ENCODE measurements at places on chromosomes 11 and 22.

DNA sequence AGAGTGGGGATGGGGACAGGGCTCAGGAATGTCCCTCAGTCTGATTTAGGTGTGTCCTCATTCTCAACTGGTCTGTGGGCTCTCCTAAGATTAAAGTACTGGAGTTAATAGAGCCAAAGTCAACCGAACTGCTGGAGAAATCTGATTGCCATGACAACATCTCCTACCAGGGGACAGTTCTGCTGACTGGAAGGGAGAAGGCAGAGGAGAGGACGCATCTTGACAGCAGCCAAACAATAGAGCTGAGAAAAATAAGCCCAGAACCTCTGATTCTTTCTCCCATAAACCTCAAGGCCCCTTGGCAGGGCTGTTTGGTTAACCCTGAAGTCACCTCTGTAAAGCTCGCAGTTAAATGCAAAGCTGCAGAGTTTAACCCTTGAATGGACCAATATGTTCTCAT is 2.8 kb downstream of the KCTD14 start:
- no peak for DNase-seq

DNA sequence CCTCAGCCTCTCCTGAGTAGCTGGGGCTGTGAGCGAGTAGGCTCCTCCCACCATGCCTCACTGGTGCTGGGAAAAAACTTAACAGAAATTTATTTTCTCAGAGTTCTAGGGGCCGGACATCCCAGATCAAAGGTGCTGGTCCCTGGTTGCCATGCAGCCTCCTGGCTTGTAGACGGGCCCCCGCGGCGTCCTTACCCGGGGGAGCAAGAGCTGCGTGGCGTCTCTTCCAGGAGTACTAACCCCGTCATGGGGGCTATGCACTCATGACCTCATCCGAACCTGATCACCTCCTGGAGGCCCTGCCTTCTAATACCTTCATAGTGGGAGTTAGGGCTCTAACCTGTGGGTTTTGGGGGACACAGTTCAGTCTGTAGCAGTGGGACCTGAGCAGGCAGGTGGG is 2.6 kb downstream of the TRABD start:
- no peak for DNase-seq

- no peak for DNase-seq
These were observed 21.2 kb downstream of the SCGB1A1 start for GRCh38 chr11:62439785-62440602.

- no peak for DNase-seq
These were observed 272.1 kb upstream of the CCDC90B start for GRCh38 chr11:83558281-83558680.

DNA sequence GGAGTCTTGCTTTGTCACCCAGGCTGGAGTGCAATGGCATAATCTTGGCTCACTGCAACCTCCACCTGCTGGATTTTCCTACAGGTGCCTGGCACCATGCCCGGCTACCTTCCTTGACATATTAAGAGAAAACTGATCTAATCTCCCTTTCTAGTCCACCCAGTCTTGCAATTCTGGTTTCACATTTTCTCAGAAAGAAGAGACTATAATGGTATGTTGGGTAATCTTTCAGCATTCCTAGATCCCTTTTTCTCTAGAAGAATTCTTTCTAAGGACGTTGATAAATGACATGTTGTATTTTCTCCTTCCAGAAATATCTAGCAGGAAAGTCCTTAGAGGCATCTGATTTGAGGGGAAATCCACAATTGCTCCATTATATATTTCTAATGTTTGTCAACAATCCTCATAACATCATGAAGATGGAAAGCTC is 10.4 kb upstream of the HSPA8 start:
- DNase-seq, result no peak

- peak; percentile 17 for DNase-seq
These were observed 31.7 kb downstream of the FAM181B start for GRCh38 chr11:82701847-82702520.

DNA sequence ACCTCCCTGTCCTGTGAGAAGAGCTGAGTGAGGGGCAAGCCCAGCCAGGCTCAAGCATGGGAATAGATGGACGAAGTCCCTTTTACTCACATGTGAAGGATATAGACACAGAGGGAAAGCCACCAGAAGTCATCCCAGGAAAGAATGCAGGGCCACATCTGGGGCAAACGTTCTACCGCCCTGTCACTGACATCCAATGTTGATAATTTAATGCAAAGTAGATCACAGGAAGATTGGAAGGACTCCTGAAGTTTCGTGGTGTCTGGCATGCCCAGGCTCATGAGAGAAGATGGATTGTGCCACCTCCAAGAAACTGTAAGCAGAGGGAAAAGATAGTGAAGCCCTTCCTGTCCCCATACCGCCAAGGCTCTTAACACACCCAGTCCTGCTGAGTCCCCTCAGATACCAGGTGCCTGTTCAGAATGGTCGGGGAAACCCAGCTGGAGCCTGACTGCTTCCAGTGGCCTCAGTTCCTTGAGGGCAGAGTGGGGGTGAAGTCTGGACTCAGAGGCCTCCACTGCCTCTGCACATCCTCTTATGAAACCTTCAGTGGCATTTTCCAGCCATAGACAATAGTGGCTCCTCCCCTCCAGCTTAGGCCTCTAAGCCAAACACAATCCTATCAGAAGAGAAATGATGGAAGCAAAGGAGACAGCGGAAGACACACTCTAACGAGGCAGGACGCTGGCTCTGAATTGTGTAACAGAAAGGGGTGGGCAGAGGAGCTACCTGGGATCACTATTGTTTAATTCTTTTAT is 7.5 kb upstream of the STK33 start:
- DNase-seq, result no peak

- DNase-seq, result no peak
These were observed 8.4 kb downstream of the BEST1 start for GRCh38 chr11:61958590-61958989.

DNA sequence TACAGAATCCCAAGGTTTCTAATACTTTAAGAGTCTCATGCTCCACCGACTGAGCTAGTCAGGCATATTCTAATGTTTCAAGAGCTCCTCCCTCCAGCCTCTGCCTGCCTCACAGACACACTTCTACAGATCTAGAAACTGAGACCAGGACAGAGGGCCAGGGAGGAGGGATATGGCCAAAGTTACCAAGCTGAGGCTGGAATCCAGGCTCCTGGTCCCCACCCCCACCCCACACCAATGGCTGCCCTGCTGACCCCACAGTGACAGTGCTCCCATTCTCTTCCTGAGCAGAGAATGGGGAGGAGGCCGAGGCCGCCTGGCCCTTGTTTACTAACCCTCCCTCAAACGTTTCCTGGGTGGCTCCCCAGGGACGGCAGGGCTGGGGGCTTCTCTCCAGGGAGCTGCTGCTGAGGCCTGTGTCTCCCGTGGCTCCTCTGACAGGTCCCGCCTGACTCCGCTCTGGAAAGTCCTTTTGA is 2.2 kb downstream of the PLEKHB1 start:
- no peak for DNase-seq

GRCh38 chr11:134784568-134784967 is 372.5 kb upstream of the B3GAT1 start:
- DNase-seq, result no peak

- no peak for DNase-seq
These were observed 67.0 kb downstream of the MIAT start for GRCh38 chr22:26724414-26724813.

DNA sequence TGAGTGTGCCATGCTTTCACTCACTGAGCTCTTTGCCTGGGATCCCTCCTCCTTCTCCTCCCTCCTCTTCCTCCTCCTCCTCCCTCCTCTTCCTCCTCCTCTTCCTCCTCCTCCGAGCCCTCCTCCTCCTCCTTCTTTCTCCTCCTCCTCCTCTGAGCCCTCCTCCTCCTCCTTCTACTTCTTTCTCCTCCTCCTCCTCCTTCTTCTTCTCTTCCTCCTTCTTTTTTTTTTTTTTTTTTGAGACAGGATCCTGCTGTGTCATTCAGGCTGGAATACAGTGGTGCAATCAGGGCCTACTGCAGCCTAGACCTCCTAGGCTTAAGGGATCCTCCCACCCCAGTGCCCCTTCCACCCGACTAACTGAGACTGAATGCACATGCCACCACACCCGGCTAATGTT is 62.3 kb downstream of the DEUP1 start:
- no peak for DNase-seq

GRCh38 chr11:111631666-111632039 is 29.4 kb downstream of the SIK2 start:
- DNase-seq, result no peak

DNA sequence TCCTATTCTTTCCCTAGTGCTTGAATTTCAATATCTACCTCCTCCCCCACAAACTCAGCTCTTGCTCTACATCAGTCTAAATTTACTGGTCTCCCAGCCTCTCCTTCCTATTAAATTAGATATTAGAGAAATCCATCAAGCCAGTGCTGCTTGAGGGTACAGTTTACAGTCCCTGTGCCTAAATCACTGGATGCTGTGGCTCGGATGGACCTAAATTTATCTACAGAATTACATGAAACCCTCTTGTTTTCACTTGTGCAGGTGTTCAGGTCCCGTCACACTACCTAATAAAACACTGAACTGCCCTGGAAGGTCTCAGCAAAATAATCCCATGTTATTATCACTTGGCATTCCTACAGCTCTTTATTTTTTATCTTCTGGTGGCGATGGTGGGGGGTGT is 134.7 kb upstream of the E2F8 start:
- no peak for DNase-seq

DNA sequence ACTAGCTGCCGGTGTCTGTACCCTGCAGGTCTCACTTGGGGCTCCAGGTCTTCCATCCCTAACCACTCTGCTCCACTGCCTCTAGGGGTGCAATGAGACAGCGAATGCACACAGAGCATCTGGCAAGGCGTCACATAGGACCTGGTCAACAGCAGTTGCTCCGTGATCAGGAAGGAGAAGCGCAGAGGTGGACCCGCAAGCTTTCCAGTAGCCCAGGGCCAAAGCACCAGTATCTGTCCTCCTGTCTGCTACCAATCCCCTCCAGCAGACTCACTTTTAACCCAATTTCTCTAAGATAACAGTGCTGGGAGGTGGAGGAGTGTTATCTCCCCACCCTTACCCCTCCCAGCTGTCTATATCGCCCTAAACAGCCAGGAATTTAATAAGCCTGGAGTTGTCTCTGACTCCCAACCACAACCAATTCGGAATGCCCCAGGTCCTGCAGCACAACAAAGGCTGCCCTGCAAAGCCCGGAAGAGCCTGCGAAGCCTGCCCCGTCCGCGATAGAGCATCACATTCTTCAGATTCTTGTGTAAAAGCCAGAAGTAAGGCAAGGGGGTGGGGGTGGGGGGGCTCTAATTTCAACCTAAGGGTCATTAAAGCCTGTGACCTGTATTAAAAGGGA is 19.3 kb downstream of the MYH9 start:
- DNase-seq, result no peak

- DNase-seq, result no peak
These were observed 43.3 kb upstream of the SYT9 start for GRCh38 chr11:7208391-7208790.

DNA sequence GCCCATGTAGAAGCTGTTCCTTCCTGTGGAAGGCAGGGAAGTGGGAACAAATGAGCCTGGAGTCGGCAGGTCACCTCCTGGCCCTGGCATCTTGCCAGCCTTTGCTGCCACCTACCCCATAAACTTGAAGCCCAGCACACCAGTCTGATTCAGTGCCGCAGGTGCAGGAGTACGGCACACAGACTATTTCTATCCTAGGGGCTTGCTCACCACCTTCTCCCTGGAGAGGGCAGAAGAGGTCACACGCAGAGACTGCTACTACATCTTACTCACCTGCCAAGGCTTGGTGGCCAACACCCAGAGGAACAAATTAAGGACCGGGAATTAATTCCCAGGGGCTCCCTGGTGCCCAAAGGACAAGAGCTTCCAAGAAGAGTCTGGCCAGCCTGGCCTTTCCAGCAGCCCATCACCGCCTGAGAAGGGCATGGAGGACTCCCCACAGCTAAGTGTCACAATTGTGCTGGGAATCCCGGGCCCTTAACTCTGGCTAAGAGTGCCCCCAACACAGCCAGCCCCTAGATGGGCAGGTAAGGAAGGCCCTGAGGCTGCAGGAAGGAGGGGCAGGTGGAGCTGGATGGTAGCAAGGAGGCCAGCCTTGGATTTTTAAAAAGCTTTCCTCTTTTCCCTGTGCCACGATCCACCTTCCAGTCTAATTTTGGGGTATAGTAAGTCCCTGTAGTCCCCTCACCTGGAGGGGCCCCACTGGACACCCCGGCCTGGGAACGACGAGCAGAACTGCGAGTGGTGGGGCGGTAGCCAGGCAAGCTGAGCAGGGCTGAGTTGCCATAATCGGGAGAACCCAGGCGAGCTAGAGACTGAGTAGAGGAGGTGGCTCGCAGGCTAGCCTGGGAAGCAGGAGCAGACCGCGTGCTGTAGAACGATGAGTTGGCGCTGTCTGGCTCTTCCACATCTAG is 6.9 kb downstream of the IL18BP start:
- no peak for DNase-seq

- DNase-seq, result no peak
These were observed 29.0 kb upstream of the CARD16 start for GRCh38 chr11:105074166-105074530.

GRCh38 chr11:44936525-44936924 is 14.2 kb downstream of the TP53I11 start:
- peak; percentile 81 for DNase-seq

DNA sequence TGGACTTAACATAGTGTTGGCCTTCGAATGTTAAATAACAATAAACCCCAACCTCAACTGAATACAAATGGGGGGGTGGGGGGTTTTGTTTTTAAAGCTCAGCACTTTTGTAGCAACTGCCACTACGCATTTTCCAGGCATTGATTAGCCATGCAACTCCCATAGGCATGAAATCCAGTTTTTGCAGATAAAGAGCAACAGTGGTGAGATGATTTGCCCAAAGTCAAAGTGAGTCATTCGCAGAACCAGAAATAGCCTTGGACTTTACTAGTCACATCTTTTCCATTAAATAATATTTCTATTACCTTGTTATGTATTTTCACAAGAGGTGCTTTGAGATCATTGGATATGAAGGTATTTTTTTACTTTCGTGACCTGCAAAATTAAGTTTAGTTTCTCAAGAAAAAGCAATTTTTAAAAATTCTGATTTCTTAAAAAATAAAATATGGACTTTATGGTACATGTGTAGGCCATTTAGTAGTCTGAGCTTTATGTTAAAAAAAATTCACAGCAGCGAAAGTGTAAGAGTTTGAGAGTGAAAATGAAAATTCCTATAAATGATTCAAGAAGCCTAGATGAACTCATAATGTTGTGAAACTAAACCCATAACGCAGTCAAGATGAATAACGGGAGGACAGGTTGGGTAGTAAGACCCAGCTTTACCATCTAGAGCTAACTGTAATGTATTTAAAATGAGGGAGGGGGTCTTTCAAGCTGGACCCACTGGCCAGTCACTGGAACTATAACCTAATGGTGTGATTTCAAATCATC is 1.9 kb upstream of the PHF21A start:
- DNase-seq, result no peak

- no peak for DNase-seq
These were observed 2.3 kb upstream of the SEC14L3 start for GRCh38 chr22:30474121-30474520.

DNA sequence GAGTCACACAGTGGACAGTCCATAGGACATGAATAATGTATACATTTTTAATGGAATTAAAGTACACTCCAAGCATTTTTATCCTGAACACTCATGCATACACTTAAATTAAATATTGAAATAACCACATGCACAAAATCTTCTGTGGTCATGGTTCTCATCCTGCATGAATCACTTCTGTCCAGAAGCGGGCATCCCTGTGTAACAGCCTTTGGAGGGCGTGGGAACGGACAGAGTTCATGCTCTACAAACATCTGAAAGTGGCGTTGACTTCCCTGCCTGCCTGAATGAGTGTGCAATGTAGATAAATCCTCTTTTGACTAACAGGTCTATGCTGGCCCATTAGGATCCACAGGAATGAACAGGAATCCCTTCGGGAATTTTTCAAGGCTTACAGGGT is 780.2 kb downstream of the BRD1 start:
- no peak for DNase-seq

GRCh38 chr22:48152164-48152775 is 1389.8 kb downstream of the TBC1D22A start:
- DNase-seq, result no peak

- DNase-seq, result no peak
These were observed 109.4 kb upstream of the ANO1 start for GRCh38 chr11:69968396-69969347.

All from NCI-H345 (cell line).